ENCODE measurements at places on chromosomes 13 and 19.

DNA sequence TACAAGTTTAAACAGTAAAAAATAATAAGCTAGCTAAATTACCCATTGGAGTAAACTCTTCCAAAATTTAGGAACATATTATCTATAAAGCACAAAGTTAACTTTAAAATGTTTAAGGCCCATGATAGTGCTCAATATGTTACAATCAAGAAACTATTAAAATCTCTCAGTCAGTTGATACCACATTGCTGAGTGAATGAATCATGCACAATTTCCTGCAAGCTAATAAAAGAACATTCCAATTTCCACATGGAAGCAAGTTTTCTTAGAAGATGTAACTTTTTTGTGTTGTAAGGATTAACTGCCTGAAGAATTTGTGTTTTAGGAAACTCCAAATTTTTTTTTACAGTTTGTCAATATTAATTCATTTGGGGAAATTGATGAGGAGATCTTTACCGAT, 666.6 kb downstream of the SLITRK1 start:
- no peak for DNase-seq

- DNase-seq, result no peak
These were observed 227.8 kb downstream of the LACC1 start for GRCh38 chr13:44107357-44108121.

GRCh38 chr19:44807652-44808462, 1.0 kb upstream of the BCAM start:
- DNase-seq, result no peak

DNA sequence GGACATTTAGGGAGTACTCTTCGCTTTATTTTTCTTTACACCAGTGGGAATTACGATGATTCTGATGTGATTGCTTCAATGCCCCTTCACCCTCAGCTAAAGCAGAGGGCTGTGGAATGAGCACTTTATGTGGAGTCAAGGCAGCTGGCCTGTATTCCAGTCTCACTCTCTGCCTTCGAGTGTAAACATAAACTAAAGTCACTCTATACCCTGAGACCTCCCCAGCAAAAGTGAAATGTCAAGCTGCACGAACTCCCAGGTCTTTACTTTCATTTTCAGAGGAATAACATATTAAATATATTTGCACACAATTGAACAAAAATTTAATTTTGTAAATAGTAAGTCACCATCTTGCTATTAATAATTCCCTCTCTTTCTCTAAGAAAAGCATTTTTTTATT, 557.1 kb downstream of the DACH1 start:
- DNase-seq, result no peak

GRCh38 chr13:34246511-34246910, 428.6 kb downstream of the RFC3 start:
- DNase-seq, result no peak

GRCh38 chr13:111534751-111535522, 214.5 kb downstream of the TEX29 start:
- no peak for DNase-seq

GRCh38 chr13:91249861-91250260, 97.6 kb upstream of the MIR17HG start:
- no peak for DNase-seq

DNA sequence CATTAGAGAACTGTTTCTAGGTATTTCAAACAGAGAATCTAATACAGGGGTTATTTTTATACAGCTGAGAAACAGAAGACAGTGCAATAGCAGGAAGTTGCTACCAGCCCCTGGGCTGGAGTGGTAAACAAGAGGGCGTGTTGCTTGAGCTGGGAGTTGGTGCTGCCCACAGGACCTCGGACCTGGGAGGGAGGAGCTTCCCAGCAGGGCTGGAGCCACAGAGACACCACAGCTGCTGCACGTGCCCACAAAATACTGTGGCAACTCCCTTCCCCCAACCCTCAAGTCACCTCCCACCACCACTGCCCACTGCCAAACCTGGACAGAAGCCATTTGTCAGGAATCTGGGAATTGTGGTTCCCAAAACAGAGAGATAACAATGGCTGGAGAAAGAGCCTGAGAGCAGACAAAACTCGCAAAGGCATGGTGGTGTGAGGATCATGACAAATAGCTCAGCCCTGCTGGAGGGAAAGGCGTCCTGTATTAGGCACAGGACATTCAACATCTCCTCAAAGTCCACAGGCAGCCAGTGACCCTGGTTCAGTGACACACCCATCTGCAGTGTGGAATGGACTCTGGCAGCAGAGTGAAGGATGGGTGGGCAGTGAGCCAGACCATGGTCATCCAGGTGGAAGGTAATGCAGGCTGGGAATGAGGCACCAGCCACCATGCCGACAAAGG, 57.2 kb downstream of the SPATA13 start:
- no peak for DNase-seq

DNA sequence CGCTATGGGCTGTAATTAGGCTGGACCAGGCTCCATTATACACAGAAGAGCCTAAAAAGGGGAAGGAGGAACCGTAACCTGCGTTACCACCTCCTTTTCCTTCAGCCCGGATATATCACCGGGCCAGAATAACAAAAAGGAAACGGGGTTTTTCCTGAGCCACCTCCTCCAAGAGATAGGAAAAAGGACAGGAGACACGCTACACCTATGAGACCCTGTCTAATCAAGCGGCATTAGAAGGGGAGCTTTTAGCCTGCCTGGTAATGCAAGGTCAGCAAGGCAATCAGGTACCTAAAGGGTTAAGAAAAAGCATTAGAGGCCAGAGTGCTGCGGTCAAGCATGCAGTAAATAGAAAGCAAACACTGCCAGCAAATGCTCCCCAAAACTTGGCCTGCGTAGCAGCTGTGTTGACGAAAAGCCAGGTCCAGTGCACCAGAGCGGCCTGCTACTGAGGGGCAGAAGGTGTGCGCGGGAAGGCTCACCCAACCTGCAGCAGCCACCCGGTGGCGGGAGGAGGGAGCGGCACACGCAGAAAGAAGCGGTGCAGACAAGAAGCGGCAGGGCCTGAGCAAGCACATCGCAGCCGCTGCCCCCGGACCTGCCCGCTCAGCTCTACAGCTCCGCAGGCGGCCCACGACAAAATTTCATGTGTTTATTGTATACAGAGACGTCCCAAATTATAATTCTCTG, 1466.1 kb downstream of the UQCRFS1 start:
- DNase-seq, result no peak

DNA sequence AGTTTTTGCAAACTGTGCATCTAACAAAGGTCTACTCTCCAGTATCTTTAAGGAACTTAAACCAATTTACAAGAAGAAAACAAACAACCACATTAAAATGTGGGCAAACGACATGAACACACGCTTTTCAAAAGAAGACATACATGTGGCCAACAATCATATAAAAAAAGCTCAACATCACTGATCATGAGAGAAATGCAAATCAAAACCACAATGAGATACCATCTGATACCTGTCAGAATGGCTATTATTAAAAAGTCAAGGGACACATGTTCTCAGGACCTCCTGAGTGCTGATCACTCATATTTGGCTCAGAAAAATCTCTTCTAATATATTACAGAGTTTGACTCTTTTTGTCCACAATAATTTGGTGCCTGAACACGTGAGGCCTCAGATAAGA, 14.2 kb upstream of the LILRB1 start:
- no peak for DNase-seq

DNA sequence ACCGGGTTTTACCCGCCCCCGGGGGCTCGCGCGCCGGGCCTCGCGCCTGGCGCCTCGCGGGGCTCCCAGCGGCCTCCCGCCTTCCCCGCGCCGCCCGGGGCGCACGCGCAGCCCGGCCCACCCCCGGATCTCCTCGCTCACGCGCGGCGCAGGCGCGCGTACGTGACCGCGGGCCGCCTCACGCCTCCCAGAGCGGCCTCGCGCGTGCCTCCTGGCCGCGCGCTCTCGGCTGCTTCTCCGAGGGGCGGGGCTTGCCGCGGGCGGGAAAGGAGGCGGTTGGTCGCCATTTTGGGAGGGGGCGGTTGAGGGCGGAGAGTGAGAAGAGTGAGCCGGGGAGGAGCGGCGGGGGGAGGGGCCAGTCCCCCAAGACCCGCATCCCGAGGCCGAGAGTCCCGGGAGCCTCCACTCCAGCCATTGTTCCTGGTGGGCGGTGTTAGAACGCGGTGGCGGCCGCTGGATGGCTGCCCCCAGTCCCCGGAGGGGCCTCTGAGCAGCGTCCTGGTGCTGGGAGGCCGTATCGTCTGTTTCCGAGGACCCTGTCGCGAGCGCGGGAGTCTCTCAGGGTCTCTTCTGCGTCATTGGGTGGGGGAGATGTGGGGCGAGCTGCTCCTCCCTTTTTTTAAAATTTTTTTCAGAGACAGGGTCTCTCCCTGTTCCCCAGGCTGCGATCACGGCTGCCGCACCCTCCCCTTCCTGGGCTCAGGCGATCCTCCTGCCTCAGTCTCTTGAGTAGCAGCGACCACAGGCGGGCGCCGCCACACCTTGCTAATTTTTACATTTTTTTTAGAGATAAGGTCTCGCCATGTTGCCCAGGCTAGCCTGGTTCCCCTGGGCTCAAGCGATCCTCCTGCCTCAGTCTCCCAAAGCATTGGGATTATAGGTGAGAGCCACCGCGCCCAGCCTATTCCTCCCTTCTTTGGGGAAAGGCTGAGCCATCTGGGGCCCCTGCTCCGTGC, at the start of gene ZNF541:
Gene ZNF541 (minus strand): TSS at position 78 of the 956 bp plus-strand sequence. CDS start 17,292 bp downstream, outside the sequence.
- peak; percentile 87 for DNase-seq

DNA sequence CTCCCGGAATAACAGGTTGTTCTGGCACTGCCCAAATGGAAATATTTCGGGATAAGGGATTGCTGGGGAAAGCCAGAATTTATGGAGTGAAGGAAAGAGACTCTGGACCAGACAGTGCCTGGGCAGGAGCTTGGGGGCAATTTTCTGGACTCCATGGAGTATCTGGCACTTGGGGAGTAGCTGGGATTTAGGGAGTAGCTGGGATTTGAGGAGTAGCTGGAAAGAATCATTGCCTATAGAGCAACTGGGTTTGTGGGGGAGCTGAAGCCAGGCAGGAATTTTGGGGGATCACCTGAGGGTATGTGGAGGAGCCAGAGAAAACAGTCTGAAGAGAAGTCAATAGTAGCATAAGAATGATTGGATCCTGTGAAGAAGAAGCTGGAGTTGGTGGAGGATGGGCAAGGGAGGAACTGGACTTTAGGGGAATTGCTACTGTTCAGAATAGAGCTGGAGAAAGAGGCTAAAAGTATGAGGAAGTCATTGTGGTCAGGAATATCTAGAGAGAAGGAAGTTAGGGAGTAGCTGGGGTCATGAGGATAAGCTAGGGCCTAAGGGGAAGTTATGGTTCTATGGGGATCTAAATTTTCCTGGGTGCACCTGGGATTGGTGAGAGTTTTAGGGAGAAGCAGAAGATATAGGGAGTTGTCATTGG, 14.8 kb downstream of the FSD1 start:
- no peak for DNase-seq

GRCh38 chr19:49911381-49912145, 14.9 kb upstream of the IL4I1 start:
- no peak for DNase-seq

DNA sequence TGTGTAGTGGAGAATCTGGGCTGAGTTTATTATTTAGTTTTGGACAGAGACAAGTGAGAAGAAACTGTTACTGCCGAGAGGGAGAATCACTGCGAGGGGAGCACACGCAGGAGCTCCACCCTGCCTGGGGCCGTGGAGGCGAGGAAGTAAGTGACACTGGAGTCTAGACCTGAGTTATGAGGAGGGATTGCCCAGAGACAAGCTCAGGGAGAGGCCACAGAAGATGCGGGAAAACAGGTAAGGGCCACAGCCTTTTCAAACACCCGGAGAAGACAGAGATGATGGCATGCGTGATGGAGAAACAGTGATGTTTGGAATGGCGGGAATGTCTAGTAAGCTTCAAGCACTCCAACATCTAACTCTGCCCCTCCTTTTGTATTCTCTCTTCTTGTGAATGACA, 84.1 kb downstream of the TNFSF11 start:
- DNase-seq, result no peak

DNA sequence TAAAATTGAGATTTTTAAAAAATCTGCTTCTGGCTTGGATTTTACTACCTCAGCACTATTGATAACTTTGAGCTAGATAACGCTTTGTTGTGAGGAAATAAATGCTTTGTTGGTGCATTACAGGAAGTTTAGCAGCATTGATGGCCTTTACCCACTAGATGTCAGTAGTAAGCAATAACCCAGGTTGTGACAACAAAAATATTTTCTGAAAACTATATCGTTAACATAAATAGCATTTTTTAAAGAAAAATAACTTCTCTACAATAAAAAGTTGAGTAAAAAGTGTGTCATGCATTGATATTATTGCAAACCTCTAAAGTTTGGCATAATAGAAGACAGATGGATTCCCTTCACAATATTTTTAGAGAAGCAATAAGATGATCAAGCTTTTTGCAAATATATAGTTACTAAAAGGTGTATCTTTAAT, 1246.5 kb downstream of the UQCRFS1 start:
- DNase-seq, result no peak

DNA sequence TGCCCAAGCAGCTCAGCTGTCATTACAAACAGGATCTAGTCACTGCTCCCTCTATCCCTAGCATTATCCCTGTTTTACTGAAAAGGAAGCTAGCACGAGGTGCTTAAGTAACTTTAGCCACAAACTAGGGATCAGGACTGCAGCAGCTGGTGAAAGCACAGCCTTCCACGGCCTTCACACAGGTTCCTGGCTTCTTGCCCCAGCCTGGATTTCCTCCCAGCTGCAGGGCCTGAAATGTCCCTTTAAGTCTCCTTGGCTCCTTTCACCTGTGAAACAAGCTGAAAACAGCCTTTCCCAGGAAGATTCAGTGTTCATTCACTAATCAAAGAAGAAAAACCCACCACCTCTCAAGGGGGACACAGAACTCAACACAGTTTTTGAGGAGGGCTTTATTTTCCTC, 754.5 kb downstream of the DIAPH3 start:
- no peak for DNase-seq

- DNase-seq, result peak; percentile 24
These were observed at the start of gene RYR1 for GRCh38 chr19:38433268-38433733. Gene RYR1 (plus strand): TSS chr19:38433691. CDS start chr19:38433830, 139 bp downstream.

- DNase-seq, result no peak
These were observed at the start of gene TMIGD2 for GRCh38 chr19:4302243-4302640. Gene TMIGD2 (minus strand): TSS chr19:4302389. CDS start chr19:4302385, 4 bp downstream.

GRCh38 chr13:79485014-79485811, 4.3 kb downstream of the NDFIP2 start:
- peak; percentile 13 for DNase-seq

DNA sequence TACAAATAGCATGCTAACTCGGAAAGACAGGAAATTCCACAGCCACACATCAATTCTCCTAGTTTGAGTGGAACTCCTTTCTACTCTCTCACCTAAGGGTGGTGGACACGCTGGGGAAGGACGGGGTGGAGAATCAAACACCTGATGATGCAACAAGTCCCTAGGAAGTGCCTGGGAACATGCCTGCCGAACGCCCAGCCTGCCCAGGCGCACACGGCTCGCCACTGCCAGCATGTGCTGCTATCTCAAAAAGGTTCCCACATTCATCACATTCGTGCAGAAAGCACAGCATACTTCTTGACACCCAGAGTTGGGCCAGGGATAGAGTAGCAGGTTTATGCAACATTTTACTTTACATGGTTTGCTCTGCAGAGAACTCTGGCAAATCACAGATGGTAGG, 164.6 kb downstream of the ABCC4 start:
- DNase-seq, result no peak

- DNase-seq, result no peak
These were observed 17.7 kb downstream of the LIPE start for GRCh38 chr19:42409477-42409876.

GRCh38 chr13:91813253-91813652, 414.8 kb downstream of the GPC5 start:
- DNase-seq, result no peak
